Mucosa of gallbladder (tissue), 1 donor: ENCODE measurements at places on chromosomes 2 and 18. TPM values are rescaled to one million over a fixed set of nuclear protein-coding genes. Genes with fewer than 3 reads are reported as not detected.

The BOLL gene
- total RNA-seq: not detected

The RTP5 gene
- total RNA-seq: not detected

The DLX2 gene
- 0.14 TPM for total RNA-seq

The TTC39C gene
- total RNA-seq: 55.4 TPM

The PLCL1 gene
- 4.4 TPM for total RNA-seq

The HOXD13 gene
- total RNA-seq: not detected

The MSH2 gene
- 13.2 TPM for total RNA-seq

The MYO5B gene
- 63.1 TPM for total RNA-seq

The APCDD1 gene
- 170 TPM for total RNA-seq

The IL1B gene
- 33.2 TPM for total RNA-seq

The EFR3B gene
- 1.8 TPM for total RNA-seq

The CDH20 gene
- not detected for total RNA-seq

DNA sequence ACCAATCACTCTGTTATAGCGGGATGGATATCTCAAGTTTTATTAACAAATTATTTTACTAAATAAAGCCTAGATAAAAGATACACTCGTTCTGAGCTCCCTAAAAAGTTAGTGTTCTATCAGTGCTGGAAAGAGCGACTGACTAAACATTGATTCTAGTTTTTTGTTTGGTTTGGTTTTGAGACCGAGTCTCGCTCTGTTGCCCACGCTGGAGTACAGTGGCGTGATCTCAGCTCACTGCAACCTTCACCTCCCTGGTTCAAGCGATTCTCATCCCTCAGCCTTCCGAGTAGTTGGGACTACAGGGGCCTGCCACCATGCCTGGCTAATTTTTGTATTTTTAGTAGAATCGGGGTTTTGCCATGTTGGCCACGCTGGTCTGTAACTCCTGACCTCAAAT is 73.8 kb upstream of the CDCA7 start:
- DNase-seq: no peak

DNA sequence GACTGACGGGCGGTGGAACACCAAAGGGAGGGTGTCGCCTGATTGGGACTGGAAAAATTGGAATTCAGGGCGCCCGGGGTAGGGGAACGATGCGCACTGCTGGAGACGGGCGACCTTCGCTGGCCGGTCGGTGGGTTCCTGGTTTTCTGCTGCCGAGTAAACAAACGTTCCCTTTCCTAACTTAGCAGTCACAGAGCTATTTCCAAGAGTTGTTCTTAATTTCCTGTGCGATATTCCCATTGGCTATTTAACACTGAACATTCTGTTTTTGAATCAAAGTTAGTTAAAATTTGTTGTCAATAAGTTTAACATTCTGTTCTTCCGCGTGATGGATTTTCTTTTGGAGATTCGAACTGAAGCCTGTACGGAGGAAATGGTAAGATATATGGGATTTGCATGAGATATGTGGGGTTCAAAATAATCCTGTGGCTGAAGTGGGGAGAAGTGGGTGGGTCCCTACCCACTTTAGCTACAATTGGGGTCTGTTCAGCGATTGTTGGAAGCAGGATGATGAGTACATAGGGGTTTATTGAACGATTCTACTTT is 862 bp downstream of the C18orf54 start:
- no peak for DNase-seq

DNA sequence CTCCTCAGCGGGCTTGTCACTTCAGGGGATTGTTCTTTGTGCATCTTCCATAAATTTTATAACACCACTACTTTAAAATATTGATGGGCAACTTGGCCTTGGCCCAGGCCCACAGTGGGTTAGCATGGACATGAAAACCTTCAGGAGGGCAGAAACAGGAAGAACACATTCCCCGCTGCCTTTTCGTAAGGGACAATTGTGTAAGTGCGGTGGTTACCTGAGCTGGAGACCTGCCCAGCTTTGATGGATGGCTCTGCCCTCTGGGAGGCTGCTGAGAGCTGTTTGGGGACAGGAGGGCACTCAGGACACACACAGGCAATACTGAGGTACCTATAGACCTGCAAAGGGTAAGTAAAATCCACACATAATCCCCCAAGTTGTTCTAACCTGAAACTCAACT is 46.8 kb downstream of the FECH start:
- DNase-seq: peak; percentile 27

DNA sequence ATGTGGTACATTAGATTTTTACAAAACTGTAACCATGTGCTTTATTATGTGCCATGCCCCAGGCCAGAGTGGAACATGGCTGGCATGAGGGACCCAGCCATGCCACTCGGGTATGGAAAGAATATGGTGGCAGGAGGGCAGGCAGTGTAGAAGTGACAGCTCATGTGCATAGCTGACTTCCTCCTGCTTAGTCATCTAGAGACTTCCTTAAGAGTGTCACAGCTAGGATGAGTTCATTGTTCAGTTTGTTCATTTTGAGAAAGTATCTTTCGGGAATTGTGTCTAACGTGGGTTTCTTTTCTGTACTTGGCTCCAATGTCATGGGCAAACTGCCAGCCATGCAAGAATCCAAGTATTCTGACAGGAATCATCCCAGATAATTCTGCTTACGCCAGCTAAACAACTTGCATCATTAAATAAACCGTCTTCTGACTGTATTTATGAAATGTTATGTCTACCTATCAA is 94.3 kb upstream of the ITGB6 start:
- peak; percentile 71 for DNase-seq

DNA sequence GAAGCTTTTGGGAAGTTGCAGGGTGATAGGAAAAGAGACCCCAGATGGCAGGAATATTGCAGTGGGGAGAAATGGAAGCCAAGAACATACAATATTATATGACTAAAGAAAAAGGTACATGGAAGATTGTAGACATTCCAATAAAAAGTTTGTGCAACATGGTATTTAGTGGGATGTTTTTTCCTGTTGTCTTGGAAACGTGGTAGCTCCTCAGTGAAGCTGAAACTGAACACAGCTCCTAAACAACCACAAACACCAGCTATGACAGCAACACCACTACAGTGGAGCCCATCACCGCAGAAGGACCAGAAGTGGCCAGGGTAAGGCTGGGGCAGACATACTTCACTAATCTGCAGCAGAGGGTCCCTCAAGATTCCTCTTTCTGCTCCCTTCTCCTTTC is 246.8 kb downstream of the CDH20 start:
- DNase-seq: no peak

- DNase-seq: no peak
Observed at GRCh38 chr18:3179430-3180089, 40.2 kb downstream of the MYOM1 start.

- DNase-seq: no peak
Observed at GRCh38 chr2:149421791-149422190, 91.4 kb downstream of the LYPD6 start.

DNA sequence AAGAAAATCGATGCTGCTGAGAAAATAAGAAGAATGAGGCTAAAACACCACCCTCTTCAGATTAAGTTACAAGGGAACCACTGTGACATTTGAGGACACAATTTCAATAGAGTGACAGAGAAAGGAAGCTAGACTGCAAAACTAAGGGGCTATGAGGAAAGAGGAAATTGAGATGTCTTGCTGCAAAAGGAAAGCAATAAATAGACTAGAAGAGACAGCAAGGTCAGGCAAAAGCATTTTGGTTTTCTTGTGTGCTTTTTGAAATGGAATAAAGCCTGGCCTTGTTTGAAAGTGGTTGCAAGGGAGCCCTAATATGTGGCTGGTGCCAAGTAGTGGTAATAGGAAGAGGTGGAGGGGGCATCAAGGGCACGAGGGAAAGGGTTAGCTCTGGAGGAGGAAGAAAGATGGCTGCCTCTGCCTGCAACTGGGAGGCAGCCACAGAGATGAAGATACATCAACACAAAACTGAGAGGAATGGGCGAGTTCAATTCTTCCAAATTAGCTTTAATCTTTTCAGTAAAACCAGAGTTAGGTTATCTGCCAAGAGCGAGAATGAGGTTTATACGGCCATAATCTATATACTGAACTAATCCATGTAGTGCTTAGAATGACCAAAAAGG is 1.2 kb upstream of the MRO start:
- no peak for DNase-seq

DNA sequence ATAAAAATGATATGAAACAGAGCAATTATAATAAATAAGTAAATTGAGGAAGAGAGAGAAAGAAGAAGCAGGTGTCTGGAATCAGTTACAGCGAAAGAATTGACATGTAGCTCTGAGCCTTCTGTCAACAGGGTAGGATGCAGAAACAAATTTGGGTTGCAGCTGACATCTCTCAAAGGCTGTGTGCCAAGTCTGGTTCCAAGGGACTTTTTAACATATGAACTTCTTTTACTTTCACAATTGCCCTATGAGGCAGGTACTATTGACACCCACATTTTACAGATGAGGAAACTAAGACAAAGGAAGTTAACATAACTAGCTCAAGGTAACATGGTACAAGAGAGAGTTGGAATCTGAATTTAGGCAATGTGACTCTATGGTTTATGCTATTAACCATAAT is 260.0 kb downstream of the ASXL3 start:
- DNase-seq: no peak

- DNase-seq: no peak
Observed at GRCh38 chr2:199911877-199912161, 726 bp downstream of the C2orf69 start.

GRCh38 chr2:96409820-96410164 is 74.2 kb downstream of the NCAPH start:
- DNase-seq: peak; percentile 71

- DNase-seq: no peak
Observed at GRCh38 chr18:55479656-55480420, 108.2 kb downstream of the TCF4 start.

DNA sequence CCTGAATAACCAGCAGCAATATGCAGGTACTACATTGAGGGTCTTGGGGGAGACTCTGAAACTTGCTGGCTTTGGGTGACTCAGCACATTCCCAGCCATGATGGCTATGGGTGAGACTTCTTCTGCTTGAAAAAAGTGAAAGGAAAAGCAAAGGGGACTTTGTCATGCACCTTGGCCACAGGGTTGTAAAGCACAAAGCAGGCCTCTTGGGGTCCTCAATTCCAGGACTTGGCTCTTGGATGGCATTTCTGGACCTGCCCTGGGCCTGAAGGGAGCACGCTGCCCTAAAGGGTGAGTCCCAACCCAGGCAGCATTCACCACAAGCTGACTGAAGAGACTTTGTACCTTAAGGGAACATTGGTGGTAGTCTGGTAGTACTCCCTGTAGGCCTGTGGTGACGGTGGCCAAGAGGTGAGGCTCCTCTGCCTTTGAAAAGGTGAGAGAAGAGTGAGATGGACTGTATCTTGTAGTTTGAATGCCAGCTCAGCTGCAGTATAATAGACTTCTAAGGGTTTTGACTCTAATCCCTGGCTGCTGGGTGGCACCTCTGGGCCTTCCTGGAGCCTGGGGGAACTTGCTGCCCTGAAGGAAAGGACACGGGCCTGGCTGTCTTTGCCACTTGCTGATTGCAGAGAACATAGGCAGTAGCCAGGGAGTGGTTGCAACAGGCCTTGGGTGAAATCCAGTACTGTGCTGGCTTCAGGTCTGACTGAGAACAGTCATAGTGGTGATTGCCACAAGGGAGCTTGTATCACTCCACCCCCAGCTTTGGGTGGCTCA is 36.5 kb upstream of the CYTIP start:
- DNase-seq: no peak

DNA sequence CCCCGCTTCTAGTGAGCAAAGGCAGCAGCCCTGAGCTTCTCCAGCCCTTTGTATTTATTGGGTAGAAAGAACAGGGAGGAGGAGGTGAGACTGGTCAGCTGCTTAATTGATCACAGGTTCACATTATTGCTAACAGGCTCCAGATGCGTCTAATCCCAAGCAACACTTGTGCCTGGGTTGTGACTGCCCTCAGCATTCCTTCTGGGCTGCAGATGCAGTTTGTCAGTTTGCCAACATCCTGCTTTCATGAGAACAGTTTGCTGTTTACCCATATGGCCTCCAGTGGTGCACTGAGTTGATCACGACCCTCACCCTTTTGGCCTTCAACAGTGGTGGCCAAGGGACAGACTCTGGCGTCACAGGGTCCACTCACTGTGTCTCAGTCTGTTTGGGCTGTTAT is 159.5 kb upstream of the ZNF516 start:
- no peak for DNase-seq

- peak; percentile 12 for DNase-seq
Observed at GRCh38 chr2:141554810-141555209, 576.0 kb downstream of the LRP1B start.

DNA sequence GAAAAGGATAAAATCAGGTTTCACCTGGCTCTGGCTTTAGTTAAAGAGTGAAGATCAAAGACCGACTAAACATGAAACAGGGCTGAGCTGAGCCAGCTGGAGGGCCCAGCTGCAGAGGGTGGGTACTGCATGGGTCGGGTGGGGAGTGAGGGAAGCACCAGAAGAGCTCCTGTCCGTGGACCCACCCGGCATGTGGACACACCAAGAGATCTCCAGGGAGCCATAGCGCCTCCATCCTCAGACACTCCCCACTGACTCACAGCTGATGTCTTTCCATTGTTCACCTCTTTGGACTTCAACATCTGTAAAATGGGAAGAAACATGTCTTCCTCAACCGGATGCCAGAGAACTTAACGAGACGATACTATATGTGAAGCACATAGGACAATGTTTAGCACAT is 178.3 kb upstream of the KLHL29 start:
- no peak for DNase-seq

DNA sequence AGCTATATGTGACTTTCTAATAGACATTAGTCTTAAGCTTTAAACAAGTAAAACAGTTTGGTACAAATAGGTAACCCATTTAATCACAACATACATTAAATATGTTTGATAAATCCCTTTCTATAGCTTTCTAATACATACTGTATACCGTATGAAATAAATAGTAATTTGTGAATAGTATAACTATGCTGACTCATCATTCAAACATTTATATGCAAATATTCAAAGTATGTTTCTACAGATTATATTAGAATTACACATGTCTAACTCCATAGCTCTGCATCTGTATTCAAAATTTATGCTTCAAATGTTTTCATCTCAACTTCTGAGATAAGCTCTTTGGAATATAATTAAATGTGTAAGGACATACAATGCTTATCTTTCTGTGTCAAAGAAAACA is 142.7 kb upstream of the ZNF804A start:
- DNase-seq: no peak

DNA sequence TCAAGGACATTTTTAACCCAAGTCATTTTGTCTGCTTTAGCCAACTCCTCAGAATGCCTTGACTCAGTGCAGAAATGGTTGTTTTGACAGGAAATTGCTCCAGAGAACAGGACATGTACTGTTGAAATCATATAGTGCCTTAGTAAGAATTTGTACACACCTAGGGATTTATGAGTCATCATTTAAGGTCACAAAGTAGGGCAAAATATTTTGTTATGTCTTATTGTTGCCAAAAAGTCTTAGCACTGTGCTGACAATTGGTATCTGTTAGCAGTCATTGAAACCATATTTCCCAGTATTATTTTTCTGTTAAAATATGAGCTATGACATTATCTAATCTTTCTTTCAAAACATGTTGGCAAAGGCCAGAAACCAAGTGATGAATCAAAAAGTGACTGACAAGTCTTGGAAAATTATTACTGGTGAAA is 104.5 kb downstream of the OSBPL6 start:
- DNase-seq: no peak
